ENCODE measurements at places on chromosomes 4 and X. TPM values are rescaled to one million over a fixed set of nuclear protein-coding genes. Genes with fewer than 3 reads are reported as not detected.

DNA sequence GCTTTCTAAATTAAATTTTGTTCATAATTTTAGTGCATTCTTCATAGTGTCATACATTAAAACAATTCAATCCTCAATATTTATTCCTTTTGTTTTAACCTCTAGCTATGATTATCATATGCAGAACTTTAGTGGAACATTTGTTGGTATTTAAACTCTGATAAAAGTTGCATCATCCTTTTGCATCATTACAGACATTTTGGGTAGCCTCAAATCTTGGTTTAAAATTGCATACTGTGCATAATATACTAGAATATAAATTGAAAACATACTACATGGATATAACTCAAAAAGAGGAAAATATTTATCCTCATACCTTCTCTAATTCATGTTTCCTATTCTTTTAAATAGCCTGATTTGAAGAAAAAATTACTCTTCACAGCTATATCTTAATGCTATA is 97.3 kb upstream of the NAP1L5 start:
- no peak for DNase-seq

DNA sequence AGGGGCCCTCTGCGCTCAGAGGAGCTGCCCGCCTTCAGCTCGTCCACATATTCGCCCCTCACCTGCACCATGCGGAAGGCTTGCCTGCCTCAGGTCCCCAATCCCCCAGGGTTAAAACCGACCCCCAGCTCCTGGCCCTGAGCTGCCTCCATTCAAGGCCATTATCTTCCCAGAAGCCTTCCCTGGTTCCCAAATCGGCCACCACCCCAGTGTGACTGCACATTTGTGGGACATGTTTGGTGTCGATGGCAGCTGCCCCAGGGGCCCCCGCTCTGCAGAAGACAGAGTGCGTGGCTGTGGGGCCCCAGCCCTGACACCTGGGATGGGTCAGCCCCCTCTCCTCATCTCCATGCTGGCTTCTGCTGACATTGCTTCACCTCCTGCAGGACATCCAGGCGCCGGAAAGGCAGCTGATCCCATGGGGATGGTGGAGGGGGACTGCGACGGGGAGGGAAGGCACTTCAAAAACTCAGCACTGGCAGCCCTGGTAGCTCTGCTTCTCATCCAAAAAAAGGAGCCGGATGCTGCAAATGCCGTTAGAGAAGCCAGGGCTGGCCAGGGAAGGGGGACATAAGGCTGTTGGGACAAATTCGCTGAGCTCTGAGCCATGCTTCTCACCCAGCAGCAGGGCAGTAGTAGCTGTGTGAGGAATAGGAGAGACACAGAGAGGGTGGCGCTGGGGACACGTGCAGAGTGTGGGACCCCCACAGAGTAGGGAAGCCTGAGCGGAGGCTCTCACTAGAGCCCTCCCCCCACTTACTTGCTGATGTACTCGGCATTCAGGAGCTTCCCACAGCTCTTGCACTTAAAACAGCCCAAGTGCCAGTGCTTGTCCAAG is 78.5 kb downstream of the ABLIM2 start:
- DNase-seq, result no peak

DNA sequence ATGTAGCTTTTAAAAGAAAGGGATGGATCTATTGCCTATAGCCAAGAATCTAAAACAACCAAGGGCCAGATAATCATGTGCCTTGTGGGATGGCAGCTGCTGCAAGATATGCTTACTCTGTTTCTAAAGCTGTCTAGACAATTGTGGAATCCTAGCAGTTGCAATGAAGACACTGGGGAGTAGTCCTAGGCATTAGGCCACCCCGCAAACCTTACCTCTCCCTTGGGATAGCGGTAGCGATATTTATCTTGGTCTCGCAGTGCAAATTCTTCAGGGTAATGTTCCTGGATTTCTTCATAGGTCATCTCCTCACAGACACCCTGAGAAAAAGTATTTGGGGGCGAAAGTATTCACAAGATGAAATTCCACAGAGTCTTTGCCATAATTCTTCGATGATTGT is 24.6 kb downstream of the TRO start:
- DNase-seq, result no peak

GRCh38 chrX:153303276-153304262 is 18.0 kb downstream of the PNMA6F start:
- no peak for DNase-seq

Gene SMR3B
- polyA plus RNA-seq, result not detected

GRCh38 chrX:10949541-10949940 is 161.6 kb upstream of the HCCS start:
- DNase-seq, result no peak

All from large intestine (tissue), 12 donors.